ENCODE measurements at places on chromosomes 7 and 10.

DNA sequence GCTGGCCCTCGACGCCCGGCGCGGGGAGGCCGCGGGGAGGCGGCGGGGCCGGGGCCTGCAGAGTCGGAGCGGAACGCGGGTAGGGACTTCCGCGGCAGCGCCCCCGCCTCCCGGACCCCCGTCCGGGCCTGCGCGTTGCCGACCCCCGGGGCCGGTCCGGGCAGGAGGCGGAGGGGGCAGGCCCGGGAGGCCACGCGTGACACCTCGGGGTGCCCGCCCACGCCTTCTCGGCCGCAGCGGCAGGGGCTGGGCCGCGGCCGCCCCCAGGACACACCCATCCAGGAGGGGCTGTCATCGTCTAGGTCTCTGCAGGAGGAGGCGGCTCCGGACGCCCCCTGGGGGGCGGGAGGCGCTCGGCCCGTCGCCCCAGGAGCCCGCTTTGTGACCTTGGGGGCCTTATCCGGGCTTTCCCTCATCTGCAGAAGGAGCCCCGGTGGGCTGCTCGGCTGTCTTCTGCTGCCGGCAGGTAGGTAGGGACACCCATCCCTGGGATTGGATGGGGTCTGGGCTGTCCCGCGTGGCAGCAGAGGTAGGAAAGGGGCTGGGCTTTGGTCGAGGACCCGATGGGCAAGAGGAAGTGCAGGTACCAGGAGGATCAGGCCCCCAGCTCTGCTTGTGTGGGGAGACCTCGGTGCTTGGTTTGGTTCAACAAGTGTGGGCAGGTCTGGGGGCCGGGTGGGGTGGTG lies 569 bp downstream of the ZNF316 start:
- peak overlapping the region; percentile 33 for H3K27ac ChIP-seq
- peak overlapping the region; percentile 55 for H3K4me3 ChIP-seq
- H3K36me3 ChIP-seq = peaks cover 37% of the 10 kb centered on the region
- no peaks in the 10 kb centered on the region for H3K27me3 ChIP-seq
- peak; percentile 24 for DNase-seq

- no peak overlapping the region for H3K27ac ChIP-seq
- peaks cover 10% of the 10 kb centered on the region for H3K4me1 ChIP-seq
- no peak overlapping the region for H3K4me3 ChIP-seq
- H3K27me3 ChIP-seq = no peaks in the 10 kb centered on the region
- no peak for DNase-seq
- H3K36me3 ChIP-seq = no peaks in the 10 kb centered on the region
Measured at GRCh38 chr10:3701491-3701890, 83.5 kb downstream of the KLF6 start.

- no peaks in the 10 kb centered on the region for H3K4me1 ChIP-seq
- DNase-seq = no peak
- H3K4me3 ChIP-seq = no peak overlapping the region
Measured at GRCh38 chr7:127194571-127194970, 58.2 kb downstream of the GRM8 start.

DNA sequence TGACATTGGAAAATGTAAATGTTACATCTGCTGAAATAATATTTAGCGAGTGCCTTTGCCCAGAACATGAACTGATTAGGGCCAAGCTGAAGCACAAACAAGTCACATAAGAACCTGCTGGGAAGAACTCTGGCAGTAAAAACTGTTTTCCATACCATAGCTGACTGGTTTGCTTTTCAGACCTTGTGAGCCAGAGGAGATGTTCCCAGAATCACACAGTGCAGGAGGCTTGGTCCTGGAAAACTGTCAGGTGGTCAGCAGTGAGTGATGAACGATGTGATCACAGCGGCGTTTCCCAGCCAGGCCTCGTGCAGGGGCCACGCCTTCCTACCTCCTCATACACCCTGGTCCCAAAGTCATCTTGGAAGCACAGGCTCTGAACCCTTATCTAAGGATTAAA lies 164.2 kb upstream of the EEPD1 start:
- no peaks in the 10 kb centered on the region for H3K27me3 ChIP-seq
- H3K27ac ChIP-seq = no peak overlapping the region
- H3K4me3 ChIP-seq = no peak overlapping the region
- DNase-seq = no peak
- no peaks in the 10 kb centered on the region for H3K4me1 ChIP-seq
- H3K36me3 ChIP-seq = no peaks in the 10 kb centered on the region

GRCh38 chr7:4681886-4682620 lies at the start of gene FOXK1:
FOXK1 (plus strand) TSS chr7:4682295; CDS start chr7:4682309, 14 bp downstream.
- H3K4me1 ChIP-seq = peaks cover 29% of the 10 kb centered on the region
- H3K27ac ChIP-seq = peak within 1 kb of the TSS; percentile 77
- H3K4me3 ChIP-seq = peak within 1 kb of the TSS; percentile 83
- H3K36me3 ChIP-seq = no peaks in the 10 kb centered on the region
- peak; percentile 59 for DNase-seq
- H3K27me3 ChIP-seq = no peaks in the 10 kb centered on the region

GRCh38 chr7:119562839-119563238 lies 710.1 kb upstream of the KCND2 start:
- H3K4me1 ChIP-seq = no peaks in the 10 kb centered on the region
- no peak overlapping the region for H3K27ac ChIP-seq

GRCh38 chr7:87875151-87876039 lies 765 bp downstream of the SLC25A40 start:
- no peaks in the 10 kb centered on the region for H3K27me3 ChIP-seq
- no peak for DNase-seq
- peak overlapping the region; percentile 93 for H3K4me3 ChIP-seq
- H3K4me1 ChIP-seq = peaks cover 47% of the 10 kb centered on the region
- peak overlapping the region; percentile 91 for H3K27ac ChIP-seq

DNA sequence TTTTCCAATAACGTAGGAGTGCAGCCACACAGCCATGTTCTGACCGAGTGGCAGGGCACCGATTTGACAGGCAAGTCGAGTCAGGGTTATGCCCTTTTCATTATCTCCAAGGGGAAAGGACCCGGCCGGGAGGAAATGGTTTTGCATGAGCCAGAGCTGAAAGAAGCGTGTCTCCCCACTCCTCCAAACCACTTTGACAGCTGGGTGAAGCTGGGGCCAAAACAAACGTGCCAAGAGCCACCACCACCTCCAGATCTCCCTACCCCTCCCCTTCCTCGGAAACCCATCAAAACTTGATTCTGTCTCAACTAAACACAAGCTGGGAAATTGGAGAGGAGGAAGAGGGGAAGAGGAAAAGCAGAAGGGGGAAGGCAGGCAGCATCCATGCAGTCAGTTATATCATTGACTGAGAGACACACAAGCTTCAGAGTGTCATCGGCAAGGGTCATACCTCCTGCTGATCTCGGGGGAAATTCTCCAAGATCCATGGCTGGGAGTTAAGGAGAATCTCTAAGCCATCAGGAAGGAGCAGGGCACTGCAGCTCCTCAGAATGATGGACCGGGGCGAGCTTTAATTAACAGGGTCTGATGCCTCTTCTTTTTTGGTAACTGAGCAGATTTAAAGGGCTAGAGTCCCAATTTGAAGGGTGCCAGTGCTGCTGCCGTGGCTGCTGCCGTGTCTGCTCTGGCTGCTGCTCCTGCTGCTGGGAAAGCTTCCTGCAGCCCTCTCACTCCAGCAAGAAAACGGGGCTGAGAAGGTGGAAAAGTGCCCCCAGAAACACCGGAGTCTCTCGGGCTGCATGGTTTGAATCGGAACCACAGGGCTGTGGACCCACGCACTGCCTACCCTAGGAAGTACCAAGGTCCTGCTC lies 34.7 kb upstream of the CALN1 start:
- H3K4me3 ChIP-seq = no peak overlapping the region
- H3K36me3 ChIP-seq = no peaks in the 10 kb centered on the region
- H3K27me3 ChIP-seq = peaks cover 6% of the 10 kb centered on the region
- H3K4me1 ChIP-seq = no peaks in the 10 kb centered on the region

- H3K27me3 ChIP-seq = no peaks in the 10 kb centered on the region
- no peak overlapping the region for H3K4me3 ChIP-seq
- no peak overlapping the region for H3K27ac ChIP-seq
- DNase-seq = no peak
- H3K4me1 ChIP-seq = no peaks in the 10 kb centered on the region
- no peaks in the 10 kb centered on the region for H3K36me3 ChIP-seq
Measured at GRCh38 chr10:56349611-56350010, 11.4 kb downstream of the ZWINT start.

GRCh38 chr10:131259535-131259934 lies 52.0 kb downstream of the TCERG1L start:
- no peak overlapping the region for H3K4me3 ChIP-seq
- H3K36me3 ChIP-seq = no peaks in the 10 kb centered on the region
- H3K4me1 ChIP-seq = no peaks in the 10 kb centered on the region

GRCh38 chr10:86342111-86342863 lies 24.3 kb downstream of the GRID1 start:
- peaks cover 3% of the 10 kb centered on the region for H3K4me1 ChIP-seq
- no peaks in the 10 kb centered on the region for H3K27me3 ChIP-seq
- no peaks in the 10 kb centered on the region for H3K36me3 ChIP-seq
- H3K27ac ChIP-seq = no peak overlapping the region
- DNase-seq = no peak

GRCh38 chr10:88074971-88075370 lies 211.5 kb downstream of the PTEN start:
- no peaks in the 10 kb centered on the region for H3K36me3 ChIP-seq
- DNase-seq = no peak
- peaks cover 37% of the 10 kb centered on the region for H3K4me1 ChIP-seq
- no peak overlapping the region for H3K27ac ChIP-seq
- no peaks in the 10 kb centered on the region for H3K27me3 ChIP-seq
- no peak overlapping the region for H3K4me3 ChIP-seq

- H3K4me1 ChIP-seq = no peaks in the 10 kb centered on the region
- H3K4me3 ChIP-seq = no peak overlapping the region
- DNase-seq = no peak
- H3K27ac ChIP-seq = no peak overlapping the region
Measured at GRCh38 chr10:28728366-28728765, 51.0 kb downstream of the BAMBI start.

- peaks cover 36% of the 10 kb centered on the region for H3K36me3 ChIP-seq
- no peaks in the 10 kb centered on the region for H3K27me3 ChIP-seq
- no peak overlapping the region for H3K4me3 ChIP-seq
- peak overlapping the region; percentile 55 for H3K27ac ChIP-seq
- H3K4me1 ChIP-seq = peaks cover 78% of the 10 kb centered on the region
Measured at GRCh38 chr7:100152404-100152803, 3.7 kb downstream of the LAMTOR4 start.

GRCh38 chr7:116591202-116592040 lies 66.6 kb downstream of the CAV1 start:
- DNase-seq = peak; percentile 9
- H3K27me3 ChIP-seq = peaks cover 29% of the 10 kb centered on the region
- no peaks in the 10 kb centered on the region for H3K36me3 ChIP-seq
- peaks cover 20% of the 10 kb centered on the region for H3K4me1 ChIP-seq

GRCh38 chr7:1134951-1135350 lies 25.0 kb downstream of the ZFAND2A start:
- no peak for DNase-seq
- H3K4me1 ChIP-seq = peaks cover 16% of the 10 kb centered on the region
- H3K36me3 ChIP-seq = no peaks in the 10 kb centered on the region
- H3K27ac ChIP-seq = no peak overlapping the region
- no peak overlapping the region for H3K4me3 ChIP-seq

DNA sequence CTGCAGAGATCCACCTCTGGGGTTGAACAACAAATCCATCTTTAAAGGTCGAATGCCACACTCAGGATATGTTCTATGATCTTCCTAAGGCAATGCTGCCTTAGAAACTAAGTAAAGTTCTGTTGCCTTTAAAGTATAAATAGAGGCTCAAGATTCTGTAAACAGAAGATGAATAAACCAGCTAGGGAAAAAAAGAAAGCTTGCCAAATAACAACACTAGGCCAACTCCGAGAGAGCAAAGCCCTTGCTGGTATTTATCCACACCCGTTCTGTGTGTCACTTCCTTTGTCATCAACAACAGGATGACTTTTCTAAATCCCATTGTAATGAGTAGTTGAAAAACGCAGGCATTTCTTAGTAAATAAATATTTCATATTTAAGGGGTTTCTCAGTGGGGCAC lies 330.0 kb upstream of the GLI3 start:
- H3K27ac ChIP-seq = no peak overlapping the region
- no peak for DNase-seq
- no peaks in the 10 kb centered on the region for H3K27me3 ChIP-seq
- no peaks in the 10 kb centered on the region for H3K36me3 ChIP-seq
- H3K4me1 ChIP-seq = no peaks in the 10 kb centered on the region

DNA sequence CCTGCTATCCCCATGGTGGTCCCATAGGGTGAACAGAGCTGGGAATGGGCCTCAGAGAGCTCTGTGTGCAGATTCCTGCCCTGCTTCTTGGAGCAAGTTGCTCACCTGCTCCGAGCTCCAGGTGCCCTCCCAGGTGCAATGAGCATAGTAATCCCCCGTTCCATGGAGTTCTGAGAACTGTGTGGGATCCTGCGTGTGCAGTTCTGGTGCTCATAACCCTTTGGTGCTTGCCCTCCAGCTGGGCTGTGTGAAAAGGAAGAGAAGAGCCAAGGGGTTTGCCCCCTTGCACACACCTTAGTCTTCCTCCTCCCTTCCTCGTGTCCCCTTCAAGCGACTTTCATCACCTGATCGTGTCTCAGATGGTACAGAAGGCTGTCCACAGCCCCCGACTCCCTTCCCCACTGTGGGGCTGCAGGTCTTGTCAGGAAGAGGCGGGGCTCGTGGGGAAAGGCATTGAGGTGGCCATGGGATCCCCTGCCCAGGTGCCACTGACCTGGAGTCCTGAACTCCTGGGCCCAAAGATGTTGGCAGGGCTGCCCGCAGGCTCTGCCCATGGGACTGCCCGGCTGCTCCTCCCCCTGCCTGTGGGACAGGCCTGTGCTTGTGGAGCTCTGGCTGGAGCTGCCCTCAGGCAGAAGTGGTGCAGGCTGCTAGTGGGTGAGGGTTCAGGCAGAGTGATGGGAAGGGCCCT lies 21.9 kb upstream of the ZNF488 start:
- no peak overlapping the region for H3K4me3 ChIP-seq
- DNase-seq = no peak
- H3K36me3 ChIP-seq = no peaks in the 10 kb centered on the region
- H3K4me1 ChIP-seq = peaks cover 14% of the 10 kb centered on the region
- H3K27ac ChIP-seq = no peak overlapping the region
- H3K27me3 ChIP-seq = no peaks in the 10 kb centered on the region

DNA sequence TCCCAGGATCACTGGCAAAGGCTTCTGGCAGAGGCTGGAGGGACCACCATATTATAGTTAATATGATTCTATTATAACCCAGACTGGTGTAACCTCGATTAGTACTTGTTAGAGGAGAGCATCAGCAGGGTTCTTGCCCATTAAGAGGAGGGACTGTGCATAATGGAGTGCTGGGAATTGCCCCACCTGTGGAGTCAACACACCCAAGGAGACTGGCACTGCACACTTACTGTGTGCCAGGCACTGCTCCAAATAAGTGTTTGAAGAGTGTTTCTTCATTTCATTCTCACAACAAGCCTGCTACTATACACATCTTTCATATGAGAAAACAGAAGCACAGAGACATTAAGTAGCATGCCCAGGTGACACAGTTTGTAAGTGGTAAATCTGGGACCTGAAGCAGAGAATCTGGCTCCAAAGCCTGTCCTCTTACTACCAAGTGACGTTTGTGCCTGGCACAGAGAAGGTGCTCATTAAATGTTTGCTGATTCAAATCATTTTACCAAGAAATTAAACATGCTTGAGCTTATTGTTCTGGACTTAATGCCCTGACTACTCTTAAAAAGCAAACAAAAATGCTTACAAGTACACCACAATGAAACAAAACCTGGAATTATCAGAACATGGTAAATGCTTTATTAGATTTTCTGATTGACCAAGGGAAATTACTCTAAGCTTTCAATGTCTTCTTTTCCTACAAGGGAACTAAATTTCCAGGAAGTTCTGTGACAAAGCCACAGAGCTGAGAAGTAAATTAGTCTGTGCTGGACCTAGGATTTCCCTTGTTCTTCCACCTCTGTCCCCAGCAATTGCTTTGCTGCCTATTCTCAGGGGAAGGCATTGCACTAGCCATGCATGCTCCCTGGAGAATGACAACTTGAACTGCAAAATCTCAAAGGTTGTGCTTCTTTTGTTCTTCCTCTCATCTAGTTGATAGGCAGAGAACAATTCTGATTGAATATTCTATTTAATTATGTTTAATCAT lies 809 bp downstream of the SLC13A1 start:
- no peak overlapping the region for H3K4me3 ChIP-seq
- no peaks in the 10 kb centered on the region for H3K27me3 ChIP-seq
